ENCODE measurements at places on chromosomes 1 and 21. TPM values are rescaled to one million over a fixed set of nuclear protein-coding genes. Genes with fewer than 3 reads are reported as not detected.

Gene NEGR1
- 0.62 TPM for total RNA-seq

Gene FLVCR1
- 30.9 TPM for total RNA-seq

Gene DMBX1
- 0.06 TPM for total RNA-seq

Gene SLC35F3
- 1.5 TPM for total RNA-seq

Gene JAM2
- total RNA-seq = 1.9 TPM

Gene KCNJ6
- total RNA-seq = not detected

Gene FCER1G
- total RNA-seq = 0.34 TPM

Gene FCRL4
- not detected for total RNA-seq

Gene EDN2
- not detected for total RNA-seq

Gene C1orf226
- 11.3 TPM for total RNA-seq

Gene TMEM269
- total RNA-seq = 0.47 TPM

- no peak for DNase-seq
- no peak overlapping the region for H3K27ac ChIP-seq
- H3K27me3 ChIP-seq = no peaks in the 10 kb centered on the region
- H3K4me3 ChIP-seq = no peak overlapping the region
- H3K4me1 ChIP-seq = peaks cover 8% of the 10 kb centered on the region
These were observed 64.9 kb upstream of the SYT6 start for GRCh38 chr1:114218361-114219171.

- no peak for DNase-seq
- H3K27me3 ChIP-seq = peaks cover 42% of the 10 kb centered on the region
- no peak overlapping the region for H3K4me3 ChIP-seq
- peaks cover 7% of the 10 kb centered on the region for H3K4me1 ChIP-seq
- H3K36me3 ChIP-seq = no peaks in the 10 kb centered on the region
- no peak overlapping the region for H3K27ac ChIP-seq
These were observed 177.6 kb downstream of the MIS18A start for GRCh38 chr21:32101277-32101676.

- no peak overlapping the region for H3K27ac ChIP-seq
- DNase-seq = no peak
- H3K27me3 ChIP-seq = no peaks in the 10 kb centered on the region
- peaks cover 10% of the 10 kb centered on the region for H3K4me1 ChIP-seq
These were observed 46.8 kb upstream of the PPM1J start for GRCh38 chr1:112761714-112762480.

GRCh38 chr21:37566790-37567615, 200.4 kb downstream of the DYRK1A start:
- no peak for DNase-seq
- peaks cover 5% of the 10 kb centered on the region for H3K4me1 ChIP-seq
- no peak overlapping the region for H3K27ac ChIP-seq

DNA sequence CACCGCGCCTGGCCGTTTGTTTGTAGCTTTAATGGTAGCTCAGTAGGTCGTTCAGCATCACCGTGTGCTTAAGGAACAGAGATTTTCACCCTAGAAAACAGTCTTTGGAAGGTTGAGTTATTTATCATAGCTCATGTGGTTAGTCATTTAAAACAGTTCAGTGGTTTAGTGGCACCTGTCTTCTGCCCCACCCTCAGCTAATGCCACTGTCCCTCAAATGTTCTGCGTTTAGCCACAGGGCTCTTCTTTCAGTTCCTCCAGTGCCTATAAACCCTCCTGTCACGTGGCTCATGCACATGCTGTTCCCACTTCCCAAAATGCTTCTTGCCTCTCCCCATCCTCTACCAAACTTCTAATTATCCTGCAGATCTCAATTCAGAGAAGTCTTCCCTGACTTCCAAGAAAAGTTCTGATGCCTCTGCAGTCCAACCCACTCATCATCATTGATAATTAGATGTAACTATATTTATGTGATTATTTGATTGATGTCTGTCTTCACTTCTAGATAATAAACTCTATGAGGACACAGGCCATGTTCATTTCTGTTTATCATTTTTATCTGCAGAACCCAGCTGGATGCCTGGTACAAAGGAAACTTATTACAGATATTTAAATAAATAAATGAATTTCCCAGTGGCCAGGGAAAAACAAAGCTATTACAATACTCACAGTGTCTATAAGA, 14.4 kb upstream of the DIPK1A start:
- no peaks in the 10 kb centered on the region for H3K4me1 ChIP-seq
- no peak overlapping the region for H3K27ac ChIP-seq
- DNase-seq = no peak
- H3K27me3 ChIP-seq = peaks cover 7% of the 10 kb centered on the region

DNA sequence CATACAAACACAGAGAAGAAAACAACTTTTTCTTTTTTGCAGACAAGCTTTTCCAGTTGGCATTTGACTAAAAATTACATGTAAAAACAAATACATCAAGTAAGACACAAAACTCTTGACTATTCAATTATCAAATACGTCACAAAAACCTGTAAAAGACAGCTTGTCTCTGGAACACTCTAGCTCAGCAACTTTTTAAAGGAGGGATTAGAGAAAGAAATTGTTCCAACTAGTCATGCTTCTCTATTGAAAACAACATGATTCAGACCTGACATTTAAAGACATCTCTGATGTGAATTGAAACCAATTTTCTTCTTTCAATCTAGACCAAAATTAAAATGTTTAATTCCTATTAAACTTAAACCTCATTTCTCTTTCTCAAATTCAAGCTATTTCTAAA, 30.3 kb downstream of the SMYD3 start:
- no peaks in the 10 kb centered on the region for H3K4me1 ChIP-seq
- H3K27ac ChIP-seq = no peak overlapping the region
- no peak overlapping the region for H3K4me3 ChIP-seq
- no peak for DNase-seq
- no peaks in the 10 kb centered on the region for H3K36me3 ChIP-seq
- no peaks in the 10 kb centered on the region for H3K27me3 ChIP-seq

DNA sequence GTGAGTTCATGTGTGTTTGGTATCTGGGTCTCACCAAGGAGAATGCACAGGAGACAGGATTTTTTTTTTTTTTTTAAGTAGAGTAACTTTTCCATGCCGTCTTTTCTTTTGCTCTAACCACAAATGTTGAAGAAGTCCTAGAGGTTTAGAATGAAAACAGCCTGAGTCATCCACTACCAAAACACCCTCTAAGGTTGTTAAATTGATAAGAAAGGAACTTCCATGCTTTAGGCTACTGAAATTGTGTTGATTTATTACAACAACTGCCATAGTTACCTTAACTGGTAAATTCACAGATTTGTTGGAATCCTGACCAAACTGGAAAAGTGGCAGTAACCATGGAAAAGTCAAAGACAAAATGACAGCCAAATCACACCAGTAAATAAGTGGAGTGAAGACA, 375.6 kb downstream of the AMY1C start:
- no peak overlapping the region for H3K27ac ChIP-seq
- DNase-seq = no peak
- H3K36me3 ChIP-seq = no peaks in the 10 kb centered on the region
- H3K4me1 ChIP-seq = no peaks in the 10 kb centered on the region

DNA sequence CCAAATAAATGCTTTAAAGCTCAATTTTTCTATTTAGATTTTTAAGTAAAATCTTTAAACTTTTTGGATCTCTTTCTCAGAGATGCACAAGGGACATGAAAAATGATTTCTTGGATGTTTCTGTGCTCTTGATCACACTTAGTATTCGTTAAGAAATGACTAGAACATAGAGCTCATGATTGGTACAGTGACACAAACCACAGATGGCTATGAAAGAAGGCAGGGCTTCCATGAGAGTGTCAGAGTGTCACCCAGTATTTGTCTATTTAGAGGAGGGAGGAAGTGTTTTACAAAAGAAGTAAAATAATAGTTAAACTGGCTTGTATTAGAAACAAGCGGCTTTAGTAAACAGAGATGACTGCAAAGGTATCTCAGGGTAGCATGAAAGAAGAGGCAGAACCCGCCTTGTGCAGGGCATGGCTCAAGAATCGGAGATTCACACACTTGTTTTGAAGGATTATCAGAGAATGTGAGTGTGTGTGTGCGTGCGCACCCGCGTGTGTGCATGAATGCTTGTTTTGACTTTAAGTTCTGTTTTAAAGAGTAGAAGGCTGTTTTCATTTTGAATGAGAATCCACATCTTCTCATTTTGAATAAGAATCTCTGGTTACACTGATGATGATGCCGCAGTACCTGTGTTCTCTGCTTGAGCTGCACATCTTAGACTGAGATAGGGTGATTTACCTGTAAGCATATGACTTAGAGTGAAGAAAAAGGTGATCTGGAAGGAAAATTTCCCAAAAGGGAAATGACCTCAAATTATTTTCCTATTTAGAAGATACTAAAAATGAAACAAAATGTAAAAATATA, 82.1 kb downstream of the VPS26C start:
- no peak overlapping the region for H3K4me3 ChIP-seq
- DNase-seq = no peak
- no peaks in the 10 kb centered on the region for H3K27me3 ChIP-seq
- H3K4me1 ChIP-seq = no peaks in the 10 kb centered on the region

DNA sequence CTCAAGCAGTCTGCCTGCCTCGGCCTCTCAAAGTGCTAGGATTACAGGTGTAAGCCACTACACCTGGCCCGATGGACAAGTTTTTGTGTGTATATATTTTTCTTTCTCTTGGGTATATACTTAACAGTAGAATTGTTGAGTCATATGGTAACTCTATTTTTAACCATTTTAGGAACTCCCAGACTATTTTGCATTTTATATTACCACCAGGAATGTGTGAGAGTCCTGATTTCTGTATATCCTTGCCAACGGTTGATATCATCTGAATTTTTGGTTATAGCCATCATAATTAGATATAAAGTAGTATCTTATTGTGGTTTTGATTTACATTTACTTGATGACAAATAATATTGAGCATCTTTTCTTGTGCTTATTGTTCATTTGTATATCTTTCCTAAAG, 20.7 kb downstream of the FNBP1L start:
- DNase-seq = no peak
- H3K36me3 ChIP-seq = no peaks in the 10 kb centered on the region
- no peaks in the 10 kb centered on the region for H3K27me3 ChIP-seq
- H3K4me3 ChIP-seq = no peak overlapping the region
- no peaks in the 10 kb centered on the region for H3K4me1 ChIP-seq

DNA sequence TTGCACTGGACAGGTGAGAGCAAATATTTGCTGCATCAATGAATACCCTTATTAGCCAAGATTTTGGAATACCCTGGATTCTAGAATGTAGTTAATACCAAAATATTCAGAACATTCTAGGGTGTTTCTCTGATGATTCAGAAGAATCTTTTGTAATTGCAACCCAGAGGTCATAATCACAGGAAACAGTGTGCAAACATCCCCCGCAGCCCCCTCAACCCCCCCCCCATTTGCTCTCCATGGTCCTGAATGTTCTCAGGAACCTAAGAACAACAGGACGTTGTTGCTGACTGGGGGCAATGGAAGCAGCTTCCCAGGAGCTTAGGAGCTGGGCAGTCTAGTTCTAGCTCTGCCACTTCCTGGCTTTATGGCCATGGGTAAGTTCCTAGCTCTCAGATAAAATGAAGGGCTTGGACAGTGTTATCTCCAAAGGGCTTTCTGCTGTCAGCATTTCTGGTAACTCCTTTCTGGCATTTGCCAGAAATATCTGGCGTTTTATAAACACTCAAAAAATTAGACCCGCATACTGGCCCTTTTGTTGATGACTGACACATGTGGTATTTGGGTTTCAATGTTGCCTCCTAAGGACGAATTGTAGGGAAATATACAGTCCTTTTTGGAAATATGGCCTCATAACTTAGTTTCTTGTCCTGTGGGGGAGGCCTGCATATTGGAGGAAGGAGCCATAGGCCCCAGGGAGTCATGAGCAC, 178.6 kb downstream of the RRAGC start:
- no peak overlapping the region for H3K27ac ChIP-seq
- peak; percentile 57 for DNase-seq
- H3K27me3 ChIP-seq = no peaks in the 10 kb centered on the region
- no peaks in the 10 kb centered on the region for H3K4me1 ChIP-seq
- no peak overlapping the region for H3K4me3 ChIP-seq

GRCh38 chr1:92748138-92748537, 36.8 kb downstream of the EVI5 start:
- no peak for DNase-seq
- no peak overlapping the region for H3K4me3 ChIP-seq
- no peak overlapping the region for H3K27ac ChIP-seq
- no peaks in the 10 kb centered on the region for H3K27me3 ChIP-seq
- no peaks in the 10 kb centered on the region for H3K4me1 ChIP-seq

- H3K36me3 ChIP-seq = no peaks in the 10 kb centered on the region
- no peak for DNase-seq
- H3K27me3 ChIP-seq = no peaks in the 10 kb centered on the region
- H3K27ac ChIP-seq = no peak overlapping the region
These were observed 6.7 kb downstream of the OR2T11 start for GRCh38 chr1:248627971-248628844.

DNA sequence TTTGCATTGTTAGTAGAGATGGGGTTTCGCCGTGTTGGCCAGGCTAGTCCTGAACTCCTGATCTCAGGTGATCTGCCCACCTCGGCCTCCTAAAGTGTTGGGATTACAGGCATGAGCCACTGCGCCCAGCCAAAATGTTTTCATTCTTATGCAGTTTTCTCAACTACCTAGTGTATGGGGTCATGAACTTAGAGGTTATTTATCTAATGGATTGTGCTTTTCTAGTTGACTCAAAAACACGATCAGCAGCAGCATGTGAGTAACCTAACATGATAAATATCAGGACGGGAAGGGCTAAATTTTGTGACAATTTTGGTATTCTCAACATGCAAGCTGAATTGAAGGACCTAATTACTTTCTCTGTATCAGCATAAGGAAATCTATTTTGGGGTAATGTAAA, 9.2 kb upstream of the CD84 start:
- H3K27me3 ChIP-seq = no peaks in the 10 kb centered on the region
- DNase-seq = no peak
- H3K36me3 ChIP-seq = no peaks in the 10 kb centered on the region
- H3K4me1 ChIP-seq = no peaks in the 10 kb centered on the region
- no peak overlapping the region for H3K4me3 ChIP-seq

DNA sequence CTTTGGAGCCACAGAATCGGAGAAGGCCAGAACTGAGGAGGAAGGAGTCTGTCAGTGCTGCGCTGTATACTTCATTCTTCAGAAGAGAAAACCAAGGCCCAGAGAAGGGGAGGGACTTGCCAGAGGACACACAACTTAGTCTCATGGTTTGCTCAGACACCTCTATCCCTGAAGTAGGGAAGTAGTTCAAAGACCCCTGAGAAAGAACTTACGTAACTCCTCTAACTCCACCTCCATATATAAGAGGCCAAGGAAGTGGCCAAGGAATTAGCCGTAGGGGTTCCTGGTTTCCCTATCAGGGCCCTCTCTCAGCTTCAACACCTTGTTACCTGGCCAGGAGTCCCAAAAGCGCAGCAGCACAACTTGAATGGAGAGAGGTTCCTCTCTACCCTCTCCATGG, 580 bp upstream of the NECTIN4 start:
- no peaks in the 10 kb centered on the region for H3K27me3 ChIP-seq
- H3K27ac ChIP-seq = no peak overlapping the region
- no peaks in the 10 kb centered on the region for H3K36me3 ChIP-seq
- H3K4me3 ChIP-seq = no peak overlapping the region
- no peak for DNase-seq

GRCh38 chr1:195569934-195570333, 1038.3 kb downstream of the KCNT2 start:
- no peaks in the 10 kb centered on the region for H3K27me3 ChIP-seq
- H3K4me3 ChIP-seq = no peak overlapping the region
- no peak for DNase-seq
- H3K4me1 ChIP-seq = no peaks in the 10 kb centered on the region

Data from neural progenitor cell (in vitro differentiated cells).